Tibial artery (tissue), 4 donors: ENCODE measurements at places on chromosomes 6 and 20.

GRCh38 chr6:40302856-40303454 is 284.2 kb downstream of the LRFN2 start:
- DNase-seq = no peak

- DNase-seq = no peak
Measured at GRCh38 chr6:16043171-16044135, 85.4 kb upstream of the MYLIP start.

DNA sequence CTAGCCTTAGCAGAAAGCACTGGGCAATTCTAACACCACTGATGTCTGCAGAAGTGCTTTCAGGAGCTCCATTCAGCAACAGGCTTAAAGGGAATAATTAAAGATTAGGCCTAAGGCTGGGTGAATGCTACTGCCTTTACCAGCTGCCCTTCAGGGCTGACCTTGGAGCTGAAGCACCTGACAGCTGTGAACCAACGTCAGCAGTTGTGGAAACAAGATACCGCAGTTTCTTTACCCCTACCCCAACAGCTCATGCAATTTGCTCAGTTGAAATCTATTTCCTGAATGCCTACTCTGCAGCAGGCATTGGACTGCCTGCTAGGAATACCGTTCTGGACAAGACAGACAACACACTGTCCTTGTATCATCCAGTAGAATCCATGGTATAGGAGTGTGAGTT is 51.5 kb upstream of the ADTRP start:
- no peak for DNase-seq

DNA sequence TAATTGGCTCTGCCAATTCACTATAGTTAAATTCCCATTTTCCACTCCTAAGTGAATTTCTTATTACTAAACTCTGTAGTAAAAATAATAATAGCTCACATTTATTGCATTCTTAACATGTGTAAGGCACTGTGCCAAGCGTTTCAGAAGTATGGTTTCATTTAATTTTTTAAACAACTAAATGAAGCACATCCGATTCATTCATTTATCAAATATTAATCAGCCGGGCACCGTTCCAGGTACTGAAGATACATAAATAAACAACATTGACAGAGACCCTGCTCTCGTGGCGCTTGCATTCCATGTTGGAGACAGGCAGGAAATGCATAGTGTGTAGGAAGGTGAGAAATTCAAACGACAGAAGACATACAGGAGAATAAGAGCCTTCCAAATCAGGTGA is 423.2 kb upstream of the JARID2 start:
- no peak for DNase-seq

- DNase-seq = no peak
Measured at GRCh38 chr6:31473780-31474761, 23.9 kb upstream of the MICB start.

DNA sequence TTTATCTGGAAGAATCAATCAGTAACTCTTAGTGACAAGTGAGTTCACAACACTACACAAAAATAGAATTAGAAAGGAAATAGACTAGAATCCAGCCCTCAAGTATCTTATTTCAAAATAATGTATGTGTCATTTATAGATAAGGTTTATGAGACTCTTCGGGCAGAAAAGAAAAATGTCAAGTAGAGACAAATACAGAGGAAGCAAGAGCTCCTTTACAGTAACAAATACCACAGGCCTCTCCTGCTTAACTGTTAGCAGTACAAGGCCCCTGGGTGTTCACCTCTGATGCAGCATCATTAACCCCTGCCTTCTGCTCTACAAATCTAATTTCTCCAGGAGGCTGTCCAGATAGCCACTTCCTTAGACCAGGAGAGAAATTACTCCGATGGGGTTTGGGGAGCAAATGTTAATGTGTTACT is 76.7 kb downstream of the UBE3D start:
- DNase-seq = no peak

DNA sequence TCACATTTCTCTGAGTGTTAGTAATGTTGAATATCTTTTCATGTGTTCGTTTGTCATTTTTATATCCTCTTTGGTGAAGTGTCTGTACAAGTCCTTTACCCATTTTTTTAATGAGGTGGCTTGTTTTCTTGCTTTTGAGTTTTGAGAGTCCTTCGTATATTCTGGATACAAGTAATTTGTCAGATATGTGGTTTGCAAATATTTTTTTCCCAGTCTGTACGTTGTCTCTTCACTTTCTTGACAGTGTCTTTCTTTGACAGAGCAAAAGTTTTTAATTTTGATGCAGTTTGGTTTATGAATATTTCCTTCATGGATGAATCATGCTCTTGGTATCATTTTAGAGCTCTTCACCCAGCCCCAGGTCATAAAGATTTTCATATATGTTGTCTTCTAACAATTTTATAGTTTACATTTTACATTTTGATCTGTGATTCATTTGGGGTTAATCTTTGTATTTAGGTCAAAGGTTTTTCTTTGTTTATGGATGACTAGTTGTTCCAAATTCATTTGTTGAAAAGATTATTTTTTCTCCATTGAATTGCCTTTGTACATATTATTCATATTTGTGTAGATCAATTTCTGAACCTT is 152.5 kb downstream of the MRPL14 start:
- DNase-seq = no peak

GRCh38 chr6:157984686-157985225 is 3.1 kb downstream of the SYNJ2 start:
- DNase-seq = no peak

GRCh38 chr6:106050538-106050937 is 35.6 kb upstream of the PRDM1 start:
- DNase-seq = no peak

DNA sequence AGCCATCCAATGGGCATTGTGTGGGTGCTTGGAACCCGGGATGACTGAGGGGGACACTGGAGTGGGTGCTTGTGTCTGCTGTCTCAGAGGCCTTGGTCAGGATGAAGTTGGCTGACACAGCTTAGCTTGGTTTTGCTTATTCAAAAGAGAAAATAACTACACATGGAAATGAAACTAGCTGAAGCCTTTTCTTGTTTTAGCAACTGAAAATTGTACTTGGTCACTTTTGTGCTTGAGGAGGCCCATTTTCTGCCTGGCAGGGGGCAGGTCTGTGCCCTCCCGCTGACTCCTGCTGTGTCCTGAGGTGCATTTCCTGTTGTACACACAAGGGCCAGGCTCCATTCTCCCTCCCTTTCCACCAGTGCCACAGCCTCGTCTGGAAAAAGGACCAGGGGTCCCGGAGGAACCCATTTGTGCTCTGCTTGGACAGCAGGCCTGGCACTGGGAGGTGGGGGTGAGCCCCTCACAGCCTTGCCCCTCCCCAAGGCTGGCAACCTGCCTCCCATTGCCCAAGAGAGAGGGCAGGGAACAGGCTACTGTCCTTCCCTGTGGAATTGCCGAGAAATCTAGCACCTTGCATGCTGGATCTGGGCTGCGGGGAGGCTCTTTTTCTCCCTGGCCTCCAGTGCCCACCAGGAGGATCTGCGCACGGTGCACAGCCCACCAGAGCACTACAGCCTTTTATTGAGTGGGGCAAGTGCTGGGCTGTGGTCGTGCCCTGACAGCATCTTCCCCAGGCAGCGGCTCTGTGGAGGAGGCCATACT is 49.4 kb downstream of the PYGB start:
- DNase-seq = no peak

DNA sequence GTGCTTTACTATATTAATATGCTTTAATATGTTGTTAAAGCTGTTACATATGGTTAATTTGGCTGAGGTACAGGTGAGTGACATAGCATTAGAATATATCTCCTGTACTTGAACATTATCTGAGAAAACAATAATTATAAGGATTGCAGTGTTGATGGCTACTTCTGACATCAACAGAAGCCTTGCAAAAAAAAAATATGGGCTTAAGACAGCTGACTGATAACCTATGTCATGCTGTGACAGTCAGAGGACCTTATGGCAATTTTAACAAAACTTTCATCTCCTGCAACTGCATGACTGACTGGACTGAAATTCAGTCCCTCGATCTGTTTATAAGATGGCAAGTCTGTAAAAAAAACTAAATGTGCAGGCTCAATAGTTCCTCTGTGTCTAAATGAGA is 27.5 kb upstream of the TBX18 start:
- no peak for DNase-seq

- DNase-seq = no peak
Measured at GRCh38 chr6:170371080-170371479, 64.5 kb downstream of the FAM120B start.

DNA sequence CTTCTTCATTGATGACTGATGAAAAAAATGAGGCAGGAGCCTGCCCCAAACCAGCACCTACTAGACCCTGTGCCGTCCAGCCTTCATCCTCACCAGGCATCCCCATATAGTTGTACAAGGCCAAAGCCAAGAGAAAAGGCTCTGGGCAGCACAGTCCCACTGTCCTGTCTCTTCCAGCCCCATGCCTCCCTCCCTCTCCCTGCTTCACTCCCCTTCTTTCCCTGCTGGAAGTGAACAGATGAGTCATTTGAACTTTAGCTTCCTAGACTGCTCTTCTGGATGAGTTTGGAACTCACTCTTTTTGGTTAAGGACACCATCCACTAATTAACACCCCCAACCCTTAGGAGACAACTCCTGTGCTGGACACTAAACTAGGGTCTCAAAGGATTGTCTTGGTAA is 235.2 kb downstream of the LRFN2 start:
- DNase-seq = no peak

GRCh38 chr20:12040261-12040660 is 122.6 kb downstream of the BTBD3 start:
- DNase-seq = no peak

DNA sequence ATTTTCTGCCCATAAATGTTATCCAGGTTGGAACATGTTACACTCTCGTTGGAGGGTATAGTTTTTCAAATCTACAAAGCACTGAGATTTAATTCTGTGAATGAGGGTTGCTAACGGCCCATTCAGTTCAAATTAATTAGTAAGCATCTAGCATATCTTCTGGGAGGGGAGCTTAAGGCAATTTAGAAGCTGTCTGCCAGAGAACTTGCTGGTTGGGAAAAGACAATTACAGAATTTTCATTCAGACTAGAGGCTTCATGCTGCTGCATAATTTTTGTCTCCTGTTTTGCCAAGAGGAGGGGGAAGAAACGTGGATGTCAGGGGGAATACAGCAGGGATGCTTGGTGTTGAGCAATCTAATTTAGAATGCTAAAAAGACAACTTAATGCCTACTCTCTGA is 268.3 kb upstream of the FAM83B start:
- DNase-seq = no peak

DNA sequence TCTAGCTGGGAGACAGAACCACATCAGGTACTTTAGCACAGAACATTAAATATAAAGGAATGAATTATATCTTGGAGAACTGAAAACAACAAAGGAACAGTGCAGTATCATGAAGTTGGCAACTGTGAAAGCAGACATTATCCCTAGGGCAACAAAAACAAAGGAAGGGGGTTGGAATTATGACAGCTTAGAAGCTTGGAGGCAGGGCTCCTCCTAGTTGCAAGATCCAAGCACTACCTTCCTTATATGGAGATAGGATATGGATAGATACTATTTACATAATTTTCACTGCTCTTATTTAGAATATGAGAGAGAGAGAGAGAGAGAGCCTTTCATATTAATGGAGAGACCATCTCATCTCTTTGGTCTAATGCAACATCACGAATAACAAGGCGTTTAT is 27.0 kb downstream of the TMEM14A start:
- no peak for DNase-seq

DNA sequence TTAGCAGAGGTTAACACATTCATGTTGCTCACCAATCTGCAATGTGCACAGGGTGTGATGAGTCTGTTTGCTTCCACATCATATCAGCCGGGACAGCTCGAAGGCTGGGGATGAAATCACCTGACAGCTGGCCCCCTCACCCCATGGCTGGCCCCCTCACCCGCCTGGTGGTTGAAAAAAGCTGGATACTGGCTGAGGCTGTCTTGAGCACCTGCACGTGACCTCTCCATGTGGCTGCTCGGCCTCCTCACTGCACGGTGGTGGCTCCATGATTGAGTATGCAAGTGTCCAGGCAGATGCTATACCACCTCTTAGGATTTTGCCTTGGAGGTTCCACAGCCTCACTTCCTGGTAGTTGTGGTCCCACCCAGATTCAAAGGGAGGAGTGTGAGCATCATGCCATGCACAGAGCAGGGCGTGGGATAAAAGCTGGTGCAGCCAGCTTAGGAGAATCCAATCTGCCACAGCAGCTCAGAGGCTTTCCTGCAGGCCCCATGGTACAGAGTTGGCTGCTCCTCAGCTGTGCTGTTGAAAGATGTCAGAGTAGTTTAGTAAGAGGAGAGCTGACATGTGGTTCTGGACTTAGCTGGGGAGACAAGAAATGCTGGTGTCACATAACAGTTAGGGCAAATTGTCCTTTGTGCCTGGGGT is 29.6 kb upstream of the SYNDIG1 start:
- no peak for DNase-seq

DNA sequence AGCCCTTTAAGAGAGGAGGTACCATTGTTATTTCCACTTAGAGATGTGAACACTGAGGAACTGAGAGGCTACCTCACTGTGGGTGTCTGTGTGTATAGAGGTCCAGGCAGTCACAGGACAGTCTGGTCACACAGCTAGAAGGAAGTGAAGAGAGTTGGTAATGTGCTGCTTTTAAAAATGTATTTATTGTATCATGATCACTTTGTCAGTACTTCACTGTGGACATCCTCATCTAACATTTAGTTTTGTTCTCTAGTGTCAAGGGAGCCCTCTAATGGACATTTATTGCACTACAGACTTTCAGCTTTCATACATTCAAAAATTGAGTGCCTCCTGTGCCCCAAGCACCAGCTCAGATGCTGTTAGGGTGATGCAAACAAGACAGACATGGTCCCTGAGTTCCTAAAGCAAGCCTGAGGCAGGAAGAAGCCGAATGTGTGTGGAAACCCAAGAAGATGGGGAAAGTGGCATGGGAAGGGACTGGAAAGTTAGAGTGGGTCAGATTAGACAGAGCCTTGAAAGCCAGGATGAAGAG is 123.0 kb downstream of the SLC16A10 start:
- DNase-seq = no peak

DNA sequence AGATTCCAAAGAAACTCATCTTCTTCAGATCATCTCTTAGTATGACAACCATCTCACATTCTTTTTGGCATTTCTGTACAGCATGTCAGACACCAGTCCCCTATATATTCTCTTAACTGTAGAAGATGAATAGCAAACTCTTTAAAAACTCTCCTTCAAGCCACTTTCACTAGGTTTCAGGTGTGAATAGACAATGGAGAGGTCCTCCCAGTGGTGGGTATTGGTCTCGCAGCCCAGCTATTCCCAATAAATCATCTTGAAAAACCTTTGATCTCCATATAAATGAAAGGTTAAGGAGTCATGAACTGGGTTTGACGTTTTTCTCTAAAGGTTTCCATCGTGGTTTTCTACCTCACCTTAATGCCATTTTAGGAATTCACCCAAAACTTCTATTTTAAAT is 180.0 kb downstream of the GJA1 start:
- no peak for DNase-seq
